ENCODE measurements at places on chromosomes 2 and 18. TPM values are rescaled to one million over a fixed set of nuclear protein-coding genes. Genes with fewer than 3 reads are reported as not detected.

FBXO36 gene
- polyA plus RNA-seq = 1.9 TPM

KLHL29 gene
- 2.7 TPM for polyA plus RNA-seq

GRCh38 chr2:176074919-176075425, 8.8 kb downstream of the EVX2 start:
- DNase-seq = no peak

DNA sequence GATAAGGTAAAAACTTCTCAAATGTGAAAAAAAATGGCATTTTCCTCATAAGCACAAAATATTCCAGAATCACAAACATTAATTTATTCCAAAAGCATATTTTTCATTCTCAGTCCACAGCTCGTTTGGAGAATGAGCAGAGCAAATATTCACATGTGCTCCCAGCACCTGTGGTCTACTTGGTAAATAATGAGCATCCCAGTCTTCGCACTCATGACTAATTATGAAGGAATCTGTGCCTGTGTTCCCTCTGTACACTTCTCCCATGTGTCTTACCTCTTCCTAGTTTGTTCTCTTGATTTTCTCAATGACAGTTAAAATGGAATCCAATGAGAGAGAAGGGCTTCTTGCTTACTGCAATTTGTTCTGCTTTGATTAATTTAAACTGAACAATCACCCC, 671.0 kb upstream of the SOX11 start:
- no peak for DNase-seq

- no peak for DNase-seq
Observed at GRCh38 chr2:70471129-70471528, 82.5 kb downstream of the TGFA start.

DNA sequence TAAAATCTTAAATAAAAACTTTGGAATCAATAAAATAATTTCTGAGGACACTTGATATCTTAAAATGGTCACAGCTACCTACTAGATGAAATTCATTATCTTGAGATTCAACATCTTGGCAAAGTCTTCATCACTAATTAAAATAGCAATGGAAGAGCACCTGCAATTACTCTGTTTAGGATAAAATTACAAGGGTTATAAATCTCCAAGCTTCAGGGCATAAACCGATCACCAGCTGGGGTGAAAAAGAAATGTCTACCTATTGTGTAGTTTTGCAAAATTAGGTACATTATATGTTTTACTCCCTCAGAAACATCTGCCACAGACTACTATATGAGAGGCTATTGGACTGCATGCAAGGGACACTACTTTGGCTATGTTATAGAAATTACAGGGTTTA, 327.1 kb downstream of the CCDC178 start:
- no peak for DNase-seq

Measured in small intestine (tissue), 16 donors.